Endothelial cell of umbilical vein (primary cell): ENCODE measurements at places on chromosomes 2 and 18.

GRCh38 chr2:234401426-234401825, 95.5 kb downstream of the ARL4C start:
- no peak for DNase-seq

DNA sequence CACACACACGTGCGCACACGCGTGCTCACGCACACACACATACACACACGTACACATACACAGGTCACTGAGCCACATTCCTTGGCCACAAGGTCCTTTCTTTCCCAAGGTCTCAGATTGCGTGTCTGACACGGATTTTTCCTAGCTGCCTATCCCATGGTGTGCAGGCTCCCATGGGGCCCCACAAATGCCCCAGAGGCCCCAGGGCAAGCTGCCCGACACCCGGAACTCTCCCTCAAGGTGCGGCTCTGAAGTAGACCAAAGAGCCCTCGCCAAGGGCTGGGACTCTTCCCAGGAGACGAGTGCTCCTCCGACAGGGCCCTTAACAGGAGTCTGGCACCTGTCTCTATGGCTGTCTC, 46.7 kb downstream of the SDC1 start:
- DNase-seq, result no peak

- DNase-seq, result no peak
Measured at GRCh38 chr2:127618551-127619202, 27.3 kb upstream of the GPR17 start.

GRCh38 chr2:171310889-171311288, 122.9 kb downstream of the METTL8 start:
- no peak for DNase-seq

DNA sequence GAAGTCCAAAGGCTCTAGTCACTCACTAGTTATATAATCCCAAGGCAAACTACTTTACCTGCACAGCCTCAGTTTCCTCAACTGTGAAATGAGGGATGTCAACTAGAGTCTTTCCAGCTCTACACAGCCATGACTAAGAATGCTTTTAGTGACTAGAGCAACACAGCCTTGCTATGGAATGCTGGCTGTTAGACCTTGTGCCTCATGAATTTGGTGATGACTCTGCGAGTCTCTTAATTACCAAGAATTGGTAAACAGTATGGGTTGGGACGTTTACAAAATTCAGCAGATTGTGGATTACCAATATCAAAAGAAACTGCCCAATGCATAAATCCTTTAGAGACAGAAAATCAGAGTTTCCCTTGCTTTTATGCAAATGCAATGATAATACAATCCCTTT, 163.7 kb downstream of the ASXL3 start:
- no peak for DNase-seq

- DNase-seq, result no peak
Measured at GRCh38 chr2:107461301-107461700, 365.4 kb upstream of the RGPD4 start.

- no peak for DNase-seq
Measured at GRCh38 chr18:78665644-78666043, 314.0 kb upstream of the SALL3 start.

- no peak for DNase-seq
Measured at GRCh38 chr2:237870126-237870525, 10.7 kb downstream of the RAMP1 start.

- DNase-seq, result no peak
Measured at GRCh38 chr2:61173116-61173515, 11.1 kb downstream of the C2orf74 start.

GRCh38 chr2:43226558-43226954, at the start of gene ZFP36L2:
Gene ZFP36L2, minus strand, starts transcription at chr2:43226606. Its CDS starts 291 bp downstream, at chr2:43226315.
- peak; percentile 91 for DNase-seq

DNA sequence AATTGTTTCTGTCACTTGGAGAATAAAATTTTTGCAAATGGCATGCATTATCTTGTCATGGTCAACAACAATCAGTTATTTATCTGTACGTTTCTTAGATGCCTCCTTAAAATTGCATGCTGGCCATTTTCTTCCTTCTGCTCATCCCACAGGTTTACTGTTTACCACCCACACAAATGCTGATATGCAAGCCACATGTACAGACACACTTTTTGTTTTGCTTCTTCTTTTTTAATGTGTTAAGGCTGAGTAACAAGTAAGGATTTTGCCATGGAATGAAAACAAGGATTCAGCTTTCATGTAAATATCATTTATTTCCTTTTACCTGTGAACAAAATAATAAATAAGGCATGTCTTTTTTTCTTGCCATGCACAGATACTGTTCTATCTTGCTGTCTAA, 1077.1 kb upstream of the ZEB2 start:
- DNase-seq, result no peak

- DNase-seq, result no peak
Measured at GRCh38 chr2:27963472-27963871, 72.9 kb downstream of the BABAM2 start.

DNA sequence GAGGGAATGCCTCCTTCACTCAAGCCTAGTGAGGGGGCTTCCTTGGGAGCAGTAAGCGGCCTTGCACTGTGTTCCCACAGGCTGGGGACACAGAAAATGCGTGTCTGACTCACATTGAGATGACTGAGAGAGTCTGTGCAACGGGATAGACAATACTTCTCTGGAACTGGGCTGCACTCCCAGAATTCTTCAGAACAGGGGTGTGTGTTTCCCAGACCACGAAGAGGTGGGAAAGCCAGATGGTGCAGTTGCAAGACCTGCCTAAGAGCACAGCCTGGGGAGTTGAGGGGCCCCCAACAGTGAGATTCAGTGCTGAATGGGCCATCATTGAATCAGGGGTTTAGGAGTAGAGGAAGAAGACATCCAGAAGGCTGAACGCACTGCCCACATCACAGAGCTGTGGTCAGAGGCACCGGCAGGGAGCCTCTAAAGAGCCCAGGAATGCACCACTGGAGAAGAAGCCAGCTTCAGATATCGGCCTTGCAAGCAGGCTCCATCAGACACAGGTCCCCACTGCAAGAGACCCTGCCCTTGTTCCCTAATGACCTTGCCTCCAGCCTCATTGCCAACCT, 36.6 kb upstream of the MRPL19 start:
- DNase-seq, result no peak

DNA sequence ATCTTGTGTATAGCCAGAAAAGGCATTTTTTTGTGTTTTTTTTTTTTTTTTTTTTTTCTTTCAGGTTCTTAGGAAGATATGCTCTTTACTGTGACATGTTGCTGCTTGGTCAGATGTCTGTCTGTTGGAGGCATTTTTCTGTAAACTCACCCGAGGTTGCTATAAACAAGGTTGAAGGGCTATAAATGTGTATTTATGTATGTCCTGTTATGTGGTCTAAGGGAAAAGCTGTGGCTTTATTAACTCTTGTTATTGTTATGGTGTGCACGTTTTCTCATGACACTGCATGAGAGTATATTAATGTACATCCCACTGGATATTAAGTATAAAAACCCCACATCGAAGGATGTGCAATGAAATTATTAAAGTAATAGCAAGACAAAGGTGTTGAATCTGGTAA, 102.0 kb downstream of the ZNF532 start:
- no peak for DNase-seq

- no peak for DNase-seq
Measured at GRCh38 chr2:8548065-8548618, 133.7 kb upstream of the ID2 start.

GRCh38 chr2:39919511-39920306, 140.7 kb upstream of the THUMPD2 start:
- DNase-seq, result no peak
